ENCODE measurements at places on chromosomes 1 and 21.

DNA sequence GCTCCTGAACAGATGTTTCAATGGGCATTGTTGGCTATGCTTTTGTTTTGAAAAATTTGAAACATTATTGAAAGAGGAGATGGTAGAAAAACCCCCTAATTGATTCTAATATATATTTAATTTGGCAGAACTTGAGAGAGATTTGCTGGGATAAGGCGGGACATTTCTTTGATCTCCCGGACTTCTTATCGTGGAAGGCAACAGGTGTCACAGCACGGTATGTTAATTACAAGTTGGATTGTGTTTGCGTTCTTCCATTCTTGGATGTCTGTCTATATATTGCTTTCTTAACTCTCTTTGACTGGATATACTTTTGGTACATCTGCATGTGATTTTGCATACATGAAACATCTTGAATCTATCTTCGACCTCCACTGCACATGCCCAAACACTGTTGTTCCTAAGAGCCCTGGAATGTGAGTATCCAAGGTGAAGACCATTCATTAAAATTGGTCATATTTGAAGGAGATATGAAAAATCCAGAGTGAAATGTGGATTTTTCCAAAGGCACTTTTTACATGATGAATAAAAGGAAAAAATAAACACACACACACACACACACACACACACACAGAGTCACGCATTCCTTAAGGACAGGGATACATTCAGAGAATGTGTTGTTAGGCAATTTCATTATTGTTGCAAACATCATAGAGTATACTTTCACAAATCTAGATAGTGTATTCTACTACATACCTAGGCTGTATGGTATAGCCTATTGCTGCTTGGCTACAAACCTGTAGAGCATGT, 81.9 kb downstream of the FGGY start:
- H3K27ac ChIP-seq = no peak overlapping the region
- H3K27me3 ChIP-seq = no peaks in the 10 kb centered on the region
- peaks cover 3% of the 10 kb centered on the region for H3K4me1 ChIP-seq
- H3K4me3 ChIP-seq = no peak overlapping the region
- no peak for DNase-seq

- no peaks in the 10 kb centered on the region for H3K36me3 ChIP-seq
- no peaks in the 10 kb centered on the region for H3K4me1 ChIP-seq
- peaks cover 4% of the 10 kb centered on the region for H3K27me3 ChIP-seq
- H3K27ac ChIP-seq = no peak overlapping the region
- no peak overlapping the region for H3K4me3 ChIP-seq
Measured at GRCh38 chr1:6509220-6509918, 17.9 kb upstream of the PLEKHG5 start.

DNA sequence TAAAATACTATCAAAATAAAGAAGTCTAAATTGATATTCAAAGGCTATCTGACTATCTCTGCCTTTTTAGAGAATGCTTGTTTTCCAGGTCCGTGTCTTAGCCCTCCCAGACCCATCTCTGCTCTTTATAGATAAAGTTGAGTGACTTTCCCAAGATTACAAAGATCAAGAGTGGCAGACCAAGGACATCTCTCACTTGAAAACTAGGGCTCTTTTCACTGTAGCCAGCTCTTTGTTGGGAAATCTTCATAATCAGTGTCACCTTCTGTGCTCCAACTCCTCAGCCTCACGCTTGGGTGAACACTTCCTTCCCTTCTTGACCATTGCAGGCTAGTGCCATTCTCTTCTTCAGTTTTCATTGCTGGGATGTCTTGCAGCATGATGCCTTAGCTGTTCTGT, 211.1 kb downstream of the PBX1 start:
- H3K27me3 ChIP-seq = no peaks in the 10 kb centered on the region
- H3K4me3 ChIP-seq = no peak overlapping the region
- no peaks in the 10 kb centered on the region for H3K4me1 ChIP-seq
- no peak for DNase-seq

GRCh38 chr21:42213082-42213774, 5.7 kb upstream of the ABCG1 start:
- no peak overlapping the region for H3K4me3 ChIP-seq
- H3K36me3 ChIP-seq = no peaks in the 10 kb centered on the region
- no peak for DNase-seq
- no peaks in the 10 kb centered on the region for H3K4me1 ChIP-seq

DNA sequence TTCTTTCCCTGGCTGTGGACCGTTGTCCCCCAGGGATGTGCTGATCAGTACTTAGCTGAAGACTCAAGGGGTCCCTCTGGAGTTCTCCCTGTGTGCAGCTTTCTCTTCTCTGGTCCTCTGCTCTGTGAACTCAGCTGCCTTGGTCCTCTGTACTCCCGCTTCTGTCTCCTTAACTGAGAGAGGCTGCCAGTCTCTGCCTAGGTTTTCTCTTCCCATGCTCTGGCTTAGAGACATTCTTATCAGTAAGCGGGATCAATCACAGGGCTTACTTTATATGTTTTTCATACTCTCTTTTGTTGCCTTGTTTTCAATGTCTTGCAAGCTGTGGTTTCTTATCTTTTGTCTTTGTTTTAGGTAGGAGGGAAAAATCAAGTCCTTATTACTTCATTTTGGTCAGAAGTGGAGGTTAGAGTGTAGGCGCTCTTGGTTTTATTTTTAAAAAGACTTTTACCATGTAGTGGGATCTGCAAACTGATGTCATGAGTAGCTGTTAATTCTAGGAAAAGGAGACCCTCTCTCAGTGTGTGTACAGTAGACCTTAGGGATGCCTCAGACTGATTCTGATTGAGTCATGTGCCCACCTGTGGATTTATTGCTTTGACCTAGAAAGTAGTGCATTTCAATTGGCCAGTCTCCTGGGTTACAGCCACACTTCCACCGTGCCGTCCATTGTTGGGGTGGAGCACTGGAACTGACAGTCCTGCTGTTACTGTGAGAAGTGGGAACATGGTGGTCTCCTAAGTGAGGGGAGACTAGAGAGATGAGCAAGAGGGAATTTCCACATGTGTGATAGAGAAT, 46.6 kb downstream of the TTC3 start:
- H3K27ac ChIP-seq = peak overlapping the region; percentile 70
- peak; percentile 2 for DNase-seq
- H3K36me3 ChIP-seq = peaks cover 26% of the 10 kb centered on the region
- H3K4me1 ChIP-seq = peaks cover 25% of the 10 kb centered on the region

DNA sequence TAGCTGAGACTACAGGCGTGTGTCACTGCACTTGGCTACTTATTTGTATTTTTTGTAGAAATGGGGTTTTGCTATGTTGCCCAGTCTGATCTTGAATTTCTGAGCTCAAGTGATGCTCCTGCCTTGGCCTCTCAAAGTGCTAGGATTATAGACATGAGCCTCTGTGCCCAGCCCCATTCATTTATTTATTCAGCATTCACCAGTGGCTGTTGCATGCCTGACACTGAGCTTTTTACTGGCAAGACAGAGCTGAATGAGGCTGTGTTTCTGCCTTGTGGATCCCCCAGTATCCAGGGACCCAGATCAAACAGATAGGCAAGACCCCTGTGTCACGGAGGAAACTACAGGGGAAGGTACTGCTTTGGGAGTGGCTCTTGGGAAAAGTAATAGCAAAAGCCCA, 109.4 kb downstream of the DISC1 start:
- no peak overlapping the region for H3K27ac ChIP-seq
- no peaks in the 10 kb centered on the region for H3K27me3 ChIP-seq
- H3K4me1 ChIP-seq = no peaks in the 10 kb centered on the region
- peaks cover 7% of the 10 kb centered on the region for H3K36me3 ChIP-seq

DNA sequence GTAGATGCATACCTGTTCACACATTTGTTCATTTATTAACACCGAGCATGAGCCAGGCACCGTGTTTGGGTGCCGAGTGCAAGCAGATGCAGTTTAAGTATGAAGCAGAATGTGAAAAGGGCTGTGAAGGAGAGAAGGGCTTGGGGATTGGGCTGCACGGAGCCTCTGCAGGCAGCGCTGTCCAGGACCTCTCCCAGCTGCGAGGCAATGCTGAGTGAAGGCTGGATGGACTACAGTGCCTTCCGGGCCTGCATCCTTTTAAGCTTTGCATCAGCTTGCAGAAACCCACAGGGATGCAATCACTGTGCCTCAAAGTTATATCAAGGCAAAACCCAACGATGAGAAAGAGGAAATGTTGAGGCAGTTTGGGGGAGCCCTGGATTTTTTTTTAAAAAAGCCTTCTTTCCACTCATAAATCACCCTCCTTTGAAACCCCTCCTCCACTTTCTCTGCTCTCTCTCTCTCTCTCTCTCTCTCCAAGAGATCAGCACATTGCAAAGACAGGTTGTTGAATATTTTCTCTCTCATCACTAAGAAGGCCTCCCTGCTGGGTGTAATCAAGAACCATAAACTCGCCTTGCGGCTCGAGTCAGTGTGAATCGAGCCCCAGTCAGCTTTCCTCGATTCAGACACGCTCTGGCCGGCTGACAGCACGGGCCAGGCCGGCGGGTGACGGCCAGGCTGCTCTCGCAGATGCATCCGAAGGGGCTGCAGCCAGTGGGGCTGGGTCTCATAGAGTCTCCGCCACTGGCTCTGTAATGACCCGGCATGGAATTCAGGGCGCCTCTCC, 89.2 kb upstream of the POU3F1 start:
- peaks cover 2% of the 10 kb centered on the region for H3K4me1 ChIP-seq
- H3K27ac ChIP-seq = no peak overlapping the region
- peaks cover 76% of the 10 kb centered on the region for H3K27me3 ChIP-seq
- DNase-seq = no peak
- no peaks in the 10 kb centered on the region for H3K36me3 ChIP-seq

DNA sequence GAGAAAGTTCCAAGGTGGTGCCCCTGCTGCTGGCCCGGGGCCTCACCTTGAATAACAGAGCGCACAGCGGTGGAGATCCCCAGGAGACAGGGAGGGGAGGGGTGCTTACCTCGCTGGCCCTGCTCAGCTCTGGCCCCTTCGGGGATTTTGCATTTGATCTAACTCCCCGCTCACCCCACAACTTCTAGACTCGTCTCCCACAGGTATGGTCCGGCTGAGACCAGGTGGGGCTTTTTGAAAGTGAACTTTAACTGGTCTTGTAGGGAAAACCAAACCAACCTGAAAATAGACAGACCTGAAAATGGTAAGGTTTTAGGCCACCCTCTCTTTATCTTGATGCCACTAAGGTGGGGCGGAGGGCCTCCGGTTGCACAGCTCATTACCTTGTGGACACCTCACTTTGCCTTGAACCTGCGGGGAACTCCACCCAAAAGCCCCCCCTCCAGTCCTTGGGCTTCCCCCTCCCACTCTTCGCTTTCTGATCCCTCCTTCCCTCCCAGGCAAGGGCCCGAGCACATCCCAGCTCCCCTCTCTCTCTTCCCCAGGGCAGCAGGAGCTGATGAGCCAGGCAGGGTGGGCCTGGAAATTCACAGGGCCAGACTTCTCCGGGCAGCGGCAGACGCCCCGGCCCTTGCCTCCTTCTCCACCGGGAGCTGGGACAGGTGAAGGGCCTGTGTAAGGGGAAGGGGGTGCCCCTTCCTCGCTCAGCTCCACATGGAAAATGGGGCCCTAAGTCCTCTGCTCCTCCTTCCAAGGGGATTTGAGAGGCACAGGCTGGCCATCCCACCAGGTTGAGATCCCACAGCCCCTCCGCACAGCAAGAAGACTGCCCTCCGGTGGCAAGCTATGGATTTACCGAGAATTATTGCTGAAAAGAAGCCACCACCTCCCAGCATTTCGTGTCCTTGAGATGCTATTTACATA, 16.1 kb downstream of the TNFRSF8 start:
- no peak overlapping the region for H3K4me3 ChIP-seq
- DNase-seq = peak; percentile 46
- H3K27ac ChIP-seq = no peak overlapping the region
- H3K36me3 ChIP-seq = peaks cover 13% of the 10 kb centered on the region

GRCh38 chr1:87903242-87903641, 574.6 kb downstream of the LMO4 start:
- no peak for DNase-seq
- peaks cover 9% of the 10 kb centered on the region for H3K4me1 ChIP-seq
- H3K36me3 ChIP-seq = no peaks in the 10 kb centered on the region
- no peak overlapping the region for H3K27ac ChIP-seq

- H3K4me3 ChIP-seq = no peak overlapping the region
- H3K27me3 ChIP-seq = no peaks in the 10 kb centered on the region
- H3K27ac ChIP-seq = peak overlapping the region; percentile 70
- H3K36me3 ChIP-seq = peaks cover 10% of the 10 kb centered on the region
- no peak for DNase-seq
Measured at GRCh38 chr21:33578214-33578613, 10.3 kb downstream of the DONSON start.

DNA sequence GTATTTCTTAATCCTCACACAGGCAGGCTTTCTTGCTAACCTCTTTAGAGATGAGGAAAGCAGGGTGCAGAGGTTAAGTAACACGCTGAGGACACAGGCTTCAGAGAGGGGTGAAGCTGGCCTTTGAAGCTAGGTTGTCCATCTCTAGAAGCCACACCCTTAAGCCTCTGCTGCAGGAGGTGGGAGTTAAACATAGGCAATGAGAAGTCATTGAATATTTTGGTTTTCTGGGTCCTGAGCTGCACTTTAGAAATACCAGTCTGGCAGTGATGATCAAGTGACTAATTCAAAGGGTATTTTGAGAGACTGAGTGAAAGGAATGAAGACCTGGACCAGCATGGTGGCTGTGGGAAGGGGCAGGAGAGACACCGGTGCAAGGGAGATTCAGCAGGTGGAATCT, 9.9 kb downstream of the KCNJ15 start:
- peaks cover 6% of the 10 kb centered on the region for H3K27me3 ChIP-seq
- H3K4me1 ChIP-seq = peaks cover 20% of the 10 kb centered on the region
- H3K36me3 ChIP-seq = no peaks in the 10 kb centered on the region
- no peak overlapping the region for H3K27ac ChIP-seq
- no peak for DNase-seq
- no peak overlapping the region for H3K4me3 ChIP-seq

GRCh38 chr1:59482986-59483385, 186.1 kb downstream of the FGGY start:
- H3K4me3 ChIP-seq = no peak overlapping the region
- no peaks in the 10 kb centered on the region for H3K36me3 ChIP-seq
- H3K27ac ChIP-seq = no peak overlapping the region
- no peaks in the 10 kb centered on the region for H3K4me1 ChIP-seq
- no peak for DNase-seq

DNA sequence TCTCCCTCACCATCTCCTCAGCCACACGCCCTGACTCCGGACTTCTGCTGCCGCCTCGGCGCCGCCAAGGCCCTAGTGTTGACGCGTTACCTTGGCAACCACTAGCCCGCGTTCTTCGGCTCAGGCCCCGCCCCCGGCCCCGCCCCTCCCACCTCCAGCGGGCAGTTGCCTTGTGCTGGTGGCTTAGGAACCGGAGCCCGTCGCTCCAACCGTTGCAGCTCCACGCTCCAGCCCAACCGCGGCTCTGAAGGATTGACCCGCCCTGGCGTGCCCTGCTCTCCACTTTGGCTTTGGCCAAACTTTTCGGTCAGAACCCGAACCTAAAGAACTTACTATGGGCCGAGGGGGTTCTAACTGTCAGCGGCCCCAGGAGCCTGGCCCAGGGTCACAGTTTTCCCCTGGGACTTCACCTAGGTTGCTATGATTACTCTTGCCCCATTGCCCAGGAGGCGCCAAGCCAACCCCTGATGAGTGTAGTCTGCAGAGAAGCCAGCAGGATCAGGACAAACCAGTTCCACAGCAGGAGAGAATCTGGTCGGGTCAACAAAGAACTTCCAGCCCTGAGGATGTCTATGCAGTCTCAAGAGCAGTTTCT, at the start of gene CFAP45:
CFAP45 (minus strand) TSS at position 80 of the 595 bp plus-strand sequence; CDS start at position 13, 67 bp downstream.
- no peaks in the 10 kb centered on the region for H3K4me1 ChIP-seq
- no peaks in the 10 kb centered on the region for H3K36me3 ChIP-seq
- DNase-seq = peak; percentile 18
- H3K4me3 ChIP-seq = no peak within 1 kb of the TSS
- no peak within 1 kb of the TSS for H3K27ac ChIP-seq

All from activated naive CD8-positive, alpha-beta T cell treated with anti-CD3 and anti-CD28 coated beads for 36 hours (primary cell).